Motor neuron (in vitro differentiated cells): ENCODE measurements at places on chromosomes 12 and 14. TPM values are rescaled to one million over a fixed set of nuclear protein-coding genes. Genes with fewer than 3 reads are reported as not detected.

The ARHGAP9 gene
- total RNA-seq, result 1.8 and 2.8 TPM in 2 replicates

The ACOT6 gene
- not detected in 2 replicates for total RNA-seq

The IGF1 gene
- total RNA-seq, result 0.26 and 0.60 TPM in 2 replicates

The GNB3 gene
- 1.1 and 4.4 TPM in 2 replicates for total RNA-seq

The C14orf132 gene
- total RNA-seq, result 52.6 and 54.1 TPM in 2 replicates

The CMKLR1 gene
- total RNA-seq, result 7.8 and 8.5 TPM in 2 replicates

The PMEL gene
- 2.5 and 4.7 TPM in 2 replicates for total RNA-seq

The PLCZ1 gene
- total RNA-seq, result not detected in 2 replicates

The UBE3B gene
- total RNA-seq, result 18.9 and 22.1 TPM in 2 replicates

The KSR2 gene
- 1.7 and 1.9 TPM in 2 replicates for total RNA-seq

The SMOC1 gene
- total RNA-seq, result 0.54 and 0.69 TPM in 2 replicates

The PTPN21 gene
- 4.2 and 6.4 TPM in 2 replicates for total RNA-seq

The TOMM20L gene
- total RNA-seq, result not detected in 2 replicates

DNA sequence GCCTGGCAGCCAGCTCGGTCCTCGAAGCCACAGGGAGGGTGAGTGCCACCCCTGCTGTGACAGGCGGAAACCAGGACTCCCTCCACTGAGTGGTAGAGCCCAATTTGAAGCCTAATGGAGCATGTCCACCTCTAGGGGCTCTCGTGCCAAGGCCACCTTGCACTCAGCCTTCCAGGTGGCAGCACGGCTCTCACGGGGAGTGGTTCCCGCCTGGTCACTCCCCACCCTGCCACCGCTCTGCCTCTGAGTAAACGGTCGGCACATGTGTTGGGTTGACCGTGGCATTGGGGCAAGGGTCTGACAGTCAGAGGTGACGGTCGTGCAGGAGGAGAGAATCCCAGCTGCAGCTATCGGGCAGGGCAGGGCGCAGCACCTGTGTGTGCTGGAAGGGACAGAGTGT, 34.8 kb downstream of the IL31 start:
- no peak for ATAC-seq

- no peak for ATAC-seq
Measured at GRCh38 chr12:94839347-94839746, 164.2 kb downstream of the NDUFA12 start.

GRCh38 chr12:123094349-123095077, 56.4 kb downstream of the PITPNM2 start:
- ATAC-seq, result no peak

GRCh38 chr14:95052016-95052585, 105.2 kb downstream of the DICER1 start:
- ATAC-seq, result no peak

- no peak for ATAC-seq
Measured at GRCh38 chr12:19021646-19022045, 107.9 kb upstream of the PLEKHA5 start.

DNA sequence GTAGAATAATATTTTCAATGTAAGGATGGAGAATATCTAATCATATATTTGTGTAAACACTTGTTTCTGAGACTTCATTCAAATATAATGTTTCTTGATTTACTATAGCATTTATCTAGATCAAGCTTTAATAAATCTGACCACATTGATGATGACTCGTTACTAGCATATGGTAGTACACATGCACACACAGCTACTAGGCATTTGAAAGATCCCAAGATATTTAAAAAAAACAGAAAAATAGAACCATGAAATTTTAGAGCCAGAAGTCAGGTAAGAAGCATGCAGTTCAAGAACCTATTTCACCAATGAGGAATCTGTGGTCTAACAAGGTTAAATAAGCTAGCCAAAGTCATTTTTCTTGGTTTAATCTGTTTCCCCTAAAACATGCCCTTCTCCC, 32.0 kb downstream of the DCP1B start:
- ATAC-seq, result no peak

DNA sequence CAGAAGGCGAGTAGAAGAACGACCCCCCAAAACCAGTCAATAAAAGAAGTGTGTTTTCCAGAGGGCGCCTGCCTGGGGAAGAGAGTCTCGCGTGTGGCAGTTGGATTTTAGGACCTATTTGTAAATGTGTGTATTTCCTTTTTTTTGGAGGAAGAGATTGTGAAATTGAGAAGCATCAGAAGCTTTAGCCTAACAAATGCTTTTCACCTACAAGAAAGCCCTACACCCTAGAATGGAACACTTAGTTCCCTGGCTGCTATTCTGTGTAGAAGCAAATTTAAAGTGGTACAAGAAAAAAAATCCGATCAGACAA, 1.3 kb downstream of the RCOR1 start:
- no peak for ATAC-seq

DNA sequence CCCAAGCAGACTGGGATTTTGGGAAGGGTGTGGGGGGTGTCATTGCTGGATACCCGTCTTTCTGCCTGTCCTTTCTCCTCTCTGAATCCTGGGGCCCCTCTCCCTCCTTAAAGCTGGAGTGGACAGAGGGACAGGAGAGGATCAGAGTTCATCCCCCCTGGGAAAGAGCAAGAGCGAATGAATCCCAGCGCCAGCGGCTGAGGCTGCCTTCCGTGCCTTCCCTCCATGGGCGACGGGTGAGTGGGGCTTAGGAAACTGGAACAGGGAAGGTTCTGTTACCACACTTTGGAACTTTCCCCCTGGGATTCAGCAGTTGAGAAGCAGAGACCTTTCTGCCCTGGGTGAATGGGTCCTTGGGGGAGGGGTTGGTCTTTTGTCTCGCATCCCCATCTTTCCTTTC, 16.2 kb upstream of the RIN3 start:
- no peak for ATAC-seq

DNA sequence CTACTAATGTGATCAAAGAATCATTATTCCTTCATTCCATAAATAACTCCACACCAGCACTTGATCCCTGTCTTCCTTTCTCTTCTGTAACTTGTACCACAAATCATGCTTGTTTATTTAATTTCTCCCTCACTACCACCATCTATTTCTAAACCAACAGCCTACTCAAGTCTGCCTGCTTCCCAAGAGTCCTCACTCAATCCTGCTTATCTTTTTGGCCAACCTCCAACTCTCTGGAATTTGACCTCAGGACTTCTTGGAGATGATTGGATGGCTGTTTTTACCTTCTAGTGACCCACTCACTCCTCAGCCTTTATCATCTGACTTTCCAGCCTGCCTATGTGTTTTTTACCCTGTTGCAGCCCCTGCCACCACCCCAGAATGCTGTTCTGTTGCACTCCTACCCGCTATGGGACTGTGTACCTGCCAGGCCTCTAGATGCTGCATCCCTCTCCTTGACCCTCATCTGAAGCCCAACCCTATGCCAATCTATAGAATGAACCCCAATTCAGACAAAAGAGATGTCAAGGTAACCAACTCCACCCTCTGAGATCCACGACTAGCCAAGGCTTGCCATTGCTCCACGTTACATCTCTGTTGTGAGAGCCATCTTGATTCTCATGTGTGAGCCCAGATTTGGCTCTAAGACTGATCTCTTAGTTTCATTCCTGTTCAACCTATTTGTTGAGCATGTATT, 150.2 kb upstream of the PLEKHG7 start:
- ATAC-seq, result no peak

- no peak for ATAC-seq
Measured at GRCh38 chr14:84566109-84566508, 963.8 kb upstream of the FLRT2 start.

DNA sequence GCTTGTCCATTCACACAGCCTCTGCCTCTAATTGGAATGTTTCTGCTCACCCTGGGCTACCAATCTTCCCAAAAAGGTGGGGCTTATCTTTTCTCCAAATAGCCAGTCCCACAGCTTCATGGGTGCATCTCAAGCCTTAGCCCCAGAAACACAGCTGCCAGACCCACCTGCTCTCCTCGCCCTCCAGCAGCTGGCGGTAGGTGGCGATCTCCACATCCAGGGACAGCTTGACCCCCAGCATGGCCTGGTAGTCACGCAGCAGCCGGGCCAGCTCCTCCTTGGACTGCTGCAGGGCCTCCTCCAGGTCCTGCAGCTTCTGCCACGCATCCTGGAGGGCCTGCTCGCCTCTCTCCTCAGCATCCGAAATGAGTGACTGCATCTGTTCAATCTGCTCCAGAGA, 11.1 kb downstream of the KRT77 start:
- no peak for ATAC-seq

DNA sequence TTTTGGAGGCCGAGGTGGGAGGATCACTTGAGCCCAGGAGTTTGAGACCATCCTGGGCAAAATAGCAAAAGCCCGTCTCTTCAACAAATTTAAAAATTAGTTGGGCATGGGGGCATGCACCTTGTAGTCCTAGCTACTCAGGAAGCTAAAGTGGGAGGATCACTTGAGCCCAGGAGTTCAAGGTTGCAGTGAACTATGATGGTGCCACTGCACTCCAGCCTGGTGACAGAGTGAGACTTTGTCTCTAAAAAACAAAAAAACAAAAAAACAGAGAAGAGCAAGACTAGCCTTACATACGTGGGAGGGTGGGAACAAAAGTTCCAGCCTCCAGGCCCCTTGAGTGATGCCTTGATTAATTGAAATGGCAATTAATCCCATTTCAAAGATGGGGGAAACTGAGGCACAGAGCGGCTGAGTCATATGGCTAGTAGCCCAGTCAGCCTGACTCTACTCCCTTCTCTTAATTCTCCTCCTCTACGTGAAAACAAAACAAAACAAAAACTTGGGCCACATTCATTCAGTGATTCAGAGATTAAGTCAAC, 3.3 kb upstream of the FAM222A start:
- no peak for ATAC-seq

DNA sequence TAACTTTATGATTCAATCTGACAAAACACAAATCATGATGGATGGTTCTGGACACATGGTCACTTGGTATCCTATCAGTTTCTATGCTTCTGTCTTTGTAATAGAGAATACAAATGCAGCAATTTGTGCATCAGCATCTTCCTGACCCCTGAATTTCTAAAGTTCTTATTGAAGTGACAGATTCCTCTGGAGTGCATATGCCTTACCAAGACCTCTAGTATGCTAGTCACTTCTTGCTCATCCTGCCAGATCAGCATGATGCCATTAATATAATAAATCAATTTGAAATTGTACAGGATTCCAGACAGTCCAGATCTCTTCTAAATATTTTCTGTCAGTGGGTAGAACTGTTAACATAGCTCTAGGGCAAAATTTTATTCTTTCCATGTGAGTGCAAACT, 40.6 kb upstream of the GLIPR1 start:
- no peak for ATAC-seq

DNA sequence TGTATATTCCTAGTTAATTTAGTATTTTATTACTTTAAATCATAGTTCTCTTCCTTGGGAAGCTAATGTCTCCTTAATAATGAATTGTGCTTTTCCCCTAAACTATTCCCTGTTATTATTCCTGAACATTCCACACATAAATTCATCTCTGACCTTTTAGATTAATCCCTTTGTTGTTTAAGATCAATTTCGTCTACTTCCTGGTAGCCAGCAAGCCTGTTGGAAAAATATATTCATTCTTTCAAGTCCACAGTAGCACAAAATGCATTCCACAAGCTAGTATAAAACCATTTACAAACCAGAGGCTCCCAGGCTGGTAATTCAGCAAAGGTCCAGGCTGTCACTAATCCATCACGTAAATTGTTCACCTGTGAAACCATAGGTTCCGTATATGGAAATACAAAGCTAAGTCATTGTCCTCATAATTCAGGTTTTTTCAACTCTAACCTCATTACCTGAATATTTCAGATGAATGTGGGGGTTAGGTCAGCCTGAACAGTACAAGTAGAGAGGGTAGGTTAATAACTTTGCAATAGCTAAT, 232.7 kb downstream of the SEC23A start:
- no peak for ATAC-seq

GRCh38 chr12:127257366-127257935, 1009.5 kb upstream of the TMEM132C start:
- ATAC-seq, result no peak

GRCh38 chr14:73231981-73232851, 5.1 kb upstream of the PAPLN start:
- no peak for ATAC-seq

- ATAC-seq, result peak; percentile 10
Measured at GRCh38 chr14:99752486-99753121, 40.6 kb upstream of the EML1 start.

- ATAC-seq, result peak; percentile 80
Measured at GRCh38 chr12:5003025-5003666, 40.5 kb upstream of the KCNA5 start.

GRCh38 chr14:23379366-23380196, 2.7 kb downstream of the CMTM5 start:
- no peak for ATAC-seq

DNA sequence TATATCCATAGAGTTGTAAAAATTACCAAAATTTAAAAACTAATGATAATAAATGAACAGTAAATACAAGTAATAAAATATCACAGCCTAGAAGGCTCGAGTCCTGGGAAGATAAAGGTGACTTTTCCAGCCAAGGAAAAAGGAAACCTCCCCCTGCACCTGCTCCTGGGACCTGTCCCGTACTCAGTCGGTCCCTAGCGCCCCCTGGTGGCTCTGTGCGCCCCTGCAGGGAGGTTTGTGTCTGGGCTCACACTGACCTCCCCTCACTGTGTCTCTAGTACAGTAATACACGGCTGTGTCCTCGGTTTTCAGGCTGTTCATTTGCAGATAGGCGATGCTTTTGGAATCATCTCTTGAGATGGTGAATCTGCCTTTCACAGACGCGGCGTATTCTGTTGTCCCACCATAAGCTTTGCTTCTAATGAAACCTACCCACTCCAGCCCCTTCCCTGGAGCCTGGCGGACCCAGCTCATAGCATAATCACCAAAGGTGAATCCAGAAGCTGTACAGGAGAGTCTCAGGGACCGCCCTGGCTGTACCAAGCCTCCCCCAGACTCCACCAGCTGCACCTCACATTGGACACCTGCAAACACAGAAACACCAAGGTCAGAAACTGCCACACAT, 1030.4 kb downstream of the TMEM121 start:
- no peak for ATAC-seq

DNA sequence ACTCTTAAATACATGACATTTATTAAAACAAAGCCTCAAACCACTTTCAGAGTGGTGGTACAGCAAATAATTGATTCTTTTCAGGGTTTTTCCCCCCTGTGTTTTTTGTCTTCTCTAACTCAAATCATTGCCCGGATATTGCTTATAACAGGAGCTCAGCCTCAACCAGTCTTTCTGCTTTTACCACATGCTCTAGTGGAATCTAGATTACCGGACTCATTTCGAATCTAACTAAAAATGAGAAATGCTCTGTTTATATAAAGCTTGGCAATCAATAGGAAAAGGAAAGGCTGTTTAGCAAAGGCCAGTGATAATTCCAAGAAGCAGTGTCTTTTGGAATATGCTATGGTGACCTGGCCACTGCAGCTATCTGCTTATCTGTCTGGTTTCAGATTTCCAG, 161.5 kb downstream of the ETV6 start:
- ATAC-seq, result no peak

DNA sequence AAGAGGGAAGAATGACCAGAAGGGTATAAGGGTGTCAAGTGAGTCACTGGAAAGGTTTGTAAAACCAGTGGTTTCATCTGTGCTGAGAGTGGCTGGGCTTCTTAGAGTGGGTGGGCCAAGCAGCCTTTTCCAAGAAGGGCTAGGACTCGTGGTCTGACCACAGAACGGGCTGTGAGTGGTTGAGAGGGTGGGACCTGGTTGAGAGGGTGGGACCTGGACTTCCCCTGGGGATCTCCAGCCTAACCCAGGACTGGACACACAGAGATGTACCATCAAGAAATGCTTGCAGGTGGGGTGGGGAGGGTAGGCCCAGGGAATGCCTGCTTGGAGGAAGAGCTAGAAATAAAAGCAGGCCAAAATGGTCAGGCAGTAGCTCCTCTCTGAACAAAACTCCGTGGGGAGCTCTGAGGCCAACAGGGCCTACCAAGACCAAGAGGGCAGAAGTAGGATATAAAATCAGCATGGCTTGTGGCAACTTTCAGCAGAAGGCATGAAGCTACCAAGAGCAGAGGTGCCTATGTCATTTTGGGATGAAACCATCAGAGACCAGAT, 140.5 kb downstream of the FOXN3 start:
- ATAC-seq, result no peak
